SW480 (cell line): ENCODE measurements at places on chromosomes 7 and 10.

DNA sequence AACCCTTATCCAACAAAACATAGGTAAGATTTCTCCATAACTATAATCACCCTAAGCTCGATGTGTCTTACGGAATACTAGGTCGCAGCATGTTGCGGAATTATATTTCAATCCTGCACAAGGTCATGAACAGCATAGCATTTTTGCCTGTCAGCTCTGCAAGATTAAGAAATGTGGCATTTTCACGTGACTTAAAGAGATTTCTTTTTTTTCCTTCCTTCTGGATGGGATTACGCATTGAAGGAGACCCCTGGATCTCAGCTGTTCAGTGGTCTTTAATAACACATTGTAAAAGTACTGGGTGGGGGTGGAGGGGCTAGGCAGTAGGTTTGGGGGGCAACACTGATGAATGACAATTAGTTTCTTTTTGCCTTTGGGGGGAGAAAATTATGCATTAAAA lies 106.7 kb downstream of the CUBN start:
- DNase-seq: no peak

- no peak for DNase-seq
These were observed 47.2 kb upstream of the RHEB start for GRCh38 chr7:151566897-151567320.

GRCh38 chr7:129162732-129163131 lies 18.2 kb downstream of the TSPAN33 start:
- DNase-seq: no peak

- peak; percentile 78 for DNase-seq
These were observed at the start of gene JMJD1C for GRCh38 chr10:63465293-63466143. TSS of gene JMJD1C (minus strand) at chr10:63465977. CDS start at chr10:63465662, 315 bp downstream.

DNA sequence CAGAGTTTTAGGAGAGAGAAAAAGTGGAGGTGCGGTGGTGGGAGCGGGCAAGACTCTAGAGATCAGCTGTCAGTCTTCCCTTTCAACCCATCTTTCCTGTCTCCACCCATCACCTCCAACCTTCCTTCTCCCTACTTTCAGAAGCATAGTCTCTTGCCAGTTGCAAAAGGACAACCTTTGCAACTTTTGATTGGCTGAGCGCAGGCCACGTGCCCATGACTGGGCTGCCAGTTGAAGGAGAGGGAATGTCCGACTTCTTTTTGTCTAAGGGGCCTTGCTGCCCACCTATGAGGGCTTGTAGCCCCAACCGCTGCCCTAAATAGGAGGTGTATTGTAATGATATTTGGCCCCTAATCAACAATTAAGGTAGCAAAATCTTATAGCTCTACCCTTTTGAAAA lies 12.6 kb downstream of the CYP26A1 start:
- no peak for DNase-seq

DNA sequence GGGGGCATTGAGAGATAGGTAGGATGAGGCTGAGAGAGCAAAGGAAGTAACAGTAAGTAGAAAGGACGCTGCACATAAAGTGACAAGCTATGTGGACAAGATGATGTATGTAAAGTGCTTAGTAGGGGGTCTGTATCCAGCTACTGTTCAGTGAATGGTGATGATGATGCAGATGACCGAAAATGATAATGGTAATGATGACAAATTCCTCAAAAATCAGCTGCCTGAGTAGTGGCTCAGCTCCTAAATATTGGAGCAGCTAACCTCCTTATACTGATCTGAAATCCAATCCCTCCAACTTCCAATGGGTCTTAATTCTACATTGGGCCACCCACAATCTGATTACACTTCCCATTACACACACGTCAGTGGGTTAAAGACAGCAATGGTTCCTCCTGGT lies 27.1 kb upstream of the KCNMA1 start:
- no peak for DNase-seq

- DNase-seq: peak; percentile 68
These were observed 1.2 kb downstream of the MLXIPL start for GRCh38 chr7:73622909-73623797.

GRCh38 chr7:155956977-155957376 lies 144.7 kb upstream of the SHH start:
- no peak for DNase-seq

DNA sequence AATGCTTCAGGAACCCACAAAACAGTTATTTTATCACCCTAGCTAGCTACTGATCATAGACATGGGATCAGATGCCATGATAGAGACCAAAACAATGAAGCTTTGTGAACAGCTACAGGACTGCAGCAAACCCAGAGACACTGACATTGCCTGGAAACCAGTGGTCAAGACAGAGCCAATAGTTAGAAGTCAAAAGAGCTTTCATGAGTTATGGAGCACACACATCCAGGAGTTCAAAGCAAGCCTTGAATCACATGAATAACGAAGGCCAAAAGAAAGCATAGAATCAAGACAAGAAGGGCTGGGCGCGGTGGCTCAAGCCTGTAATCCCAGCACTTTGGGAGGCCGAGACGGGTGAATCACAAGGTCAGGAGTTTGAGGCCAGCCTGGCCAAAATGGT lies 34.5 kb upstream of the GSAP start:
- no peak for DNase-seq

DNA sequence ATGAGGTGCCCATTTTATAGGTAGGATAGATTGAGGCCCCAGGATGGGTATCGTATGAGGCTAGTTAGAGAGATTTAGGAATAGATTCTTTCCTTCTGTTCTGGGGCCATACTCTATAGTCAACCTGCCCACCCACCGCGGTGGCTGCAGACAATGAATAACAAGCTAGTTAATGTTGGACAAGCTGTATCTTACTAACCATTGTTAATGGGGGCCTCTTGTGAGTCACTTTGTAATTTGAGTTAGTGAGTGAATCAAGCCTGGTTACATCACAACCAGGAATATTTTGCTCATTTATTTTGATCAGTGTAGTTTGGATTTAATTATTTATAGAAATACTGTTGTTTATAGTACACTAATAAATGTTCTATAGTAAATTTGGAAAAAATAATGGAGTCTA lies 7.3 kb downstream of the SORCS3 start:
- no peak for DNase-seq

GRCh38 chr7:105678811-105679495 lies 97.7 kb upstream of the EFCAB10 start:
- DNase-seq: no peak
